Mammary epithelial cell (primary cell): ENCODE measurements at places on chromosomes 16 and 17. TPM values are rescaled to one million over a fixed set of nuclear protein-coding genes. Genes with fewer than 3 reads are reported as not detected.

CLEC18C gene
- total RNA-seq: 0.50 TPM

RHBDL1 gene
- 3.2 TPM for total RNA-seq

MT1B gene
- total RNA-seq: not detected

SMIM36 gene
- not detected in 2 replicates for total RNA-seq

TMIGD1 gene
- not detected in 2 replicates for total RNA-seq

CPHXL2 gene
- total RNA-seq: not detected

SECTM1 gene
- 1.8 and 3.5 TPM in 2 replicates for total RNA-seq

TLCD2 gene
- total RNA-seq: 5.7 TPM

ATP1B2 gene
- not detected for total RNA-seq

SLC12A3 gene
- total RNA-seq: not detected in 2 replicates

MYL11 gene
- not detected for total RNA-seq

MFAP4 gene
- 0.33 TPM for total RNA-seq

GAS7 gene
- not detected in 2 replicates for total RNA-seq

KRTAP4-3 gene
- total RNA-seq: not detected

PIRT gene
- not detected in 2 replicates for total RNA-seq

MAPK8IP3 gene
- total RNA-seq: 44.9 and 45.2 TPM in 2 replicates

KCNAB3 gene
- total RNA-seq: 0.33 TPM

MPP2 gene
- total RNA-seq: 0.43 and 0.85 TPM in 2 replicates
